ENCODE measurements at places on chromosomes 5 and 9.
A peak's percentile ranks its signal among the peaks of the same experiment; 100 is the strongest.

- DNase-seq = no peak
These were observed 89.4 kb downstream of the CDKN2A start for GRCh38 chr9:21904776-21905175.

DNA sequence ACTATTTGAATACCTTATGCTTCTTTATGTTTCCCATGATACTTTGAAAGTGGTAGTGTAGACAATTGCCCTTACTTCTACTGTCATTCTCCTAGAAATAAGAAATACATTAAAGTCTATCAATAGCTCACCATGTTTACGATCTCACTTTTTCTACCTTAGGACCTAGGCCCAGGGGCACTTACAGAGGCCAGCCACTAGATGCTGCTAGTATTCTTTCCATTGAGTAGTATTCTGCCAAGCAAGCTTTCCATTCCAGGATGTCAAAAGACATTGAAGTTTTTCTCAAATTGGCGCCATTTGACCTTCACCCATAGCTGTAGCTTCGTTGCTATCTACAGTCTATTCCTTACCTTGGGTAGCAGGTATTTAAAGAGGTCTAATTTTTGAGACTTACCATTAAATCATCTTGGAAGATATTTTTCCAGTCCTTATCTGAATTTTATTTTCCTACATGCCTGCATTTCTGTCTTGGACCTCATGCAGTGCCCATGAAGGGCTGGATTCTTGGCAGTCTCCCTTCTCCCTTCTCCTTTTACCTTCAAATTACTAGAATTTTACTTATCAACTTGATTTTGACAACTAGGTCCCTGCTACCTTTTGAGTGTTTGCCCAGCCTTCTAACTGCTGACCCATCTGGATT, 246.0 kb upstream of the NUDT12 start:
- peak; percentile 8 for DNase-seq

- no peak for DNase-seq
These were observed 153.9 kb downstream of the CDH9 start for GRCh38 chr5:26884481-26884880.

- no peak for DNase-seq
These were observed 351.4 kb downstream of the PLK2 start for GRCh38 chr5:58108511-58108910.

DNA sequence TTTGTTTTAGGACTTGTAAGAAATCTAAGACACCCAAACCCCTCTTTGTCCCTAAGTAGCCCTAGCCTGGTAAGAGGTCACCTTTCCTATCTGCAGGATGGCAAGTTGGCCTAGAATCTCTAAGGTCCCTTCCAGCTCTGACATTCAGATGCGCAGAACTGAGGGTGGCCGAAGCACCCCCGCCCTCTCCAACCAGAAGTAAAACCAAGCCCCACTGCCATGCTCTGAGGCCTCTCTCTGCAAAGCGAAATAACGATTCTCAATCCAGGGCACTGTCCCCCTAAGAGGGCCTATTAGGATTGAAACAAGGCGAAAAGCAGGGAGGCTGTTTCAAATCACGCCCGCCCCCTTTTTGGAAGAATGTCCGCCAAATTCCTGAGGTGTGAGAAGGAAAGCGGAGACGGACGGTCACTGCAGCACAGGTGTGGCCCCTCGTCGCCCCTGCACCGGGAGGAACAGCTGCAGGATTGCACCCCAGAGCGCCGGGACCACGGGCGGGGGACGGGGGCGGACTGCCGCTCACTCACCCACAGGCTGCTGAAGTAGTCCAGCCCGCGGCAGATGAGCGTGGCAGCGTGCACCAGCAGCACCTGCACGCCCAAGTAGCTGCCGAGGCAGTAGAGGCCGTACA, 824 bp downstream of the TMEM245 start:
- DNase-seq = no peak

GRCh38 chr9:77987081-77987656, 44.4 kb downstream of the GNAQ start:
- DNase-seq = peak; percentile 59

DNA sequence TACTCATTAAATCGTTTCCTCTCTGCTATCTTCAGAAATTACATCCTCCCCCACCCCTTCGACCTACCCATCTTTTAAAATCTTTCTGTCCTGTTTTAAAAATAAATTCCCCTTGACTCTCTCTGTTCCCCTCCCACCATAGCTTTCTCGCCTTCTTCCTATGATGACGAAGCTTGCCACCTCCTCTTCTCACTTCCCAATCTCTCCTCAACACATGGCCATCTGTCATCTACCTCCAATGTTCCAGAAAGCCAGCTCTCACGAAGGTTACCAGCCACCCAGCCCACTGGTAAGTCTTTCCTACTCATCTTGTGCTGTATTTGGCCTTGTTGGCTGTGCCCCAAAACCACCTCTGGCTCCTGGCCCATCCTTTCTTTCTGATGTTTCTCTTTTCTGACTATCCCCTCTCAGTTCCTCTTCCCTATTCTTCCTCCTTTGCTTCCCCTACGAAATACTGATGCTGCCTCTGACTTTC, 346.3 kb downstream of the ENC1 start:
- peak; percentile 75 for DNase-seq

- no peak for DNase-seq
These were observed 809.4 kb downstream of the PRELID2 start for GRCh38 chr5:145025775-145026174.

- no peak for DNase-seq
These were observed 2.5 kb downstream of the DMRT2 start for GRCh38 chr9:1052365-1053281.

- DNase-seq = no peak
These were observed 13.3 kb downstream of the MATR3 start for GRCh38 chr5:139306628-139307379.

- DNase-seq = peak; percentile 9
These were observed 1306.5 kb upstream of the CDH9 start for GRCh38 chr5:28344836-28345433.

DNA sequence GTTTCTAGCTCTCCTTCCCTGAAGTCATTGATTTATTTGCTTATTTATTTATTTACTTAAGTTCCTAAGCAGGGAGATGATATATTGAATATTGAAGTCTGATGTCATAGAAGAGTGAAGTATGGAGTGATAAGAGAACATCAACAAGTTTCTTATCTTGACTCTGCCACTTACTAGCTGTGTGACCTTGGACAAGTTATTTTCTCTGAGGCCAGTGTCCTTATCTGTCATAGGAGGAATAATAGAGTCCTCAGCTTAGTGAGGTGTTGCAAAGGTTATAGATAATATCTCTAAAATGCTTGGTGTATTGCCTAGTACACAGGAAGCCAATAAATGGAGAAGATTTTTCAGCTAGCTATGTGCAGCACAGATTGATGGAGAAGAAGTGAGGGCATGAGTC, 32.4 kb upstream of the PIP5K1B start:
- DNase-seq = no peak

DNA sequence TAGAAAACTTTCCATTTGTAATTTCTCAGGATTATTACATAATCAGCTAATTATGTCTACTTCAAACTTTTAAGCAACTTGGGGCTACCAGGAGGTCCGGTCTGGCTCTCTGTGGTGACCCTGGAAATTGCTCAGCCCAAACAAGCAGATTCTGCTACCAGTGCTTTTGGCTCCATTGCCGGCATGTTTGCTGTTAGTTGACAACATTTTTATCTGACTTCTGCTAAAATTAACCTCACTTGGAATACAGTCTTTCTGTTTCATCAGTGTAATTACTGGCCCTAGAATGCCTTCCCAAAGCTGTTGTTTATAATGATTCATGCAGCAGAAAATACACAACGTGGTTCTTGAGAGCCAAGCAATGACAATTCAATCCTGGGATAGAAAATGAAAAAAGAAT, 38.5 kb upstream of the FAM81B start:
- no peak for DNase-seq

DNA sequence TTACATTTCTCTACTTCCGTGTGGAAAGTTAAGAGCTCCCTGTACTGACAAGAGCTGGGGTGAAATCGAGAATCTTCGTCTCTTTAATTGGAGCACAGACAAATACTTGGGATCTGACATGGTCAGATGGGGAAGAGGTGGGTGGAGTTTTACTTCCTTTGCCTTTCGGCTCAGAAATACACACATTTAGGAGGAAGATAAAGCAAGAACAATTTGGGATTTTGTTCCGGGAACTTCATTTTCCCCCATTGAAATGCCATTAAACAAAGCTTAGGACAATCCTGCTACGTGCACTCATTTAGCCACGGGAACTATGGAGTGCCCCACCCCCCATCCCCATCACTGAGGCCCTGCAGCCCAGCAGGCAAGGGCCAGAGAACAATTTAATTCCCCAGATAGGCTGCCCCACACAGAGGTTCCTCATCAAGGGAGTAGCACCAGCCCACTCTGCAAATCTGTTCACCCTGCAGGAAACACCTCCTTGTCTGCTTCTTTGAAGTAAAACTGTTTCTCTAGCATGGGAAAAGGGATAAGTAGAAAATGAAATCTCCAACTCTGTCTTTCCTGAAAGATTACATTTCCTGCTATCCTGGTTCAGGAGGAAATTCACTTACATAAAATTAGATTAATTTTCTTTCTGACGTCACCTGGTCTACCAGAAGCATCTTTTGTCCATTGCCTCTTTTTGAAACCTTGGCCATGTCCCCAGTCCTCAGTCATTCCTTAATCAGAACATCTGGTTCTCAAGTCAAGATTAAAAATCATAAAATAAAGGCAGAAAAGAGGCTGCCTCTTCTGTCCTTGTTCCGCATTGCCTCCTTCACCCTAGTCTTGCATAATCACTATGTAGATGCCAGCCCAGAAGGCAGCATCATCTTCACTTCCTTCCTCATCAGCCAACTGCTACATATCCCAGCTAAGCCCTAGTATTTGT, 206.4 kb downstream of the ENC1 start:
- peak; percentile 72 for DNase-seq

DNA sequence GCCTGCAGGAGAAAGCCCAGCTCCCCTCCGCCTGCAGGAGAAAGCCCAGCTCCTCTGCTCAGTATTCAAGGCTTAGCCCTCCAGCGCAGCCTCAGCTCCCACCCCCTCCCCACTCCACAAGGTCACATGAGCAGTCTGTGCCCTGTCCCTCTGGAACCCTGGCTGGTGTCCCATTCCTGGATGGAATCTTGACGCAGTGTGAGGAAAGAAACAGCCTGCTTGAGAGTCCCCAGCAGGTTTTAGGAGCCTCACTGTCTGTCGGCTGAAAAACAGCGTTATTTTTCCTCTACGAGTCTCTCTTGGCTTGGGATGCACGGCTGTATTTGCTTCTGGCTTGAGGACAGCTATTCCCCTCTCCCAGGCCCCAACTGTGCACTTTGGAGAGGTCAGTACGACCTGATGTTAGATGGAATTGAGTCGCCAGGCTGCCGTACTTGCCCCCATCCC, 210.1 kb upstream of the TRIM32 start:
- no peak for DNase-seq

DNA sequence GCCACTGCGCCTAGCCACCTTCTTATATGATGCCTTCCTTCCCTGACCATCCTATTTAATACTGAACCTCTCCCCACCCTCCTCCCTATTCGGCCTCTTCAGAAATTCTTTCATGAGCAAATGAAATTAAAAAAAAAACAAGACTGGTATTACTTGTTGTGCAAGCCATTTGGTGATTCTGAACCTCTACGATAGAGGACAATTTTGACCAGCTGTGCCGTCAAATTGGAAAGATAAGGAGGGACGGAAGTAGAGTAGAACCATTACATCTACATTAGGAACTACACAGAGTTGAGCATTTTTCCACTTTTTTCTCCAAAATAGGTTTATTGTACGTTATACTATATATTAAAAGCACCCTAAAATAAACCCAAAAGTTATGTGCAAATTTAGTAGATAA, 2.9 kb downstream of the DHX29 start:
- no peak for DNase-seq

DNA sequence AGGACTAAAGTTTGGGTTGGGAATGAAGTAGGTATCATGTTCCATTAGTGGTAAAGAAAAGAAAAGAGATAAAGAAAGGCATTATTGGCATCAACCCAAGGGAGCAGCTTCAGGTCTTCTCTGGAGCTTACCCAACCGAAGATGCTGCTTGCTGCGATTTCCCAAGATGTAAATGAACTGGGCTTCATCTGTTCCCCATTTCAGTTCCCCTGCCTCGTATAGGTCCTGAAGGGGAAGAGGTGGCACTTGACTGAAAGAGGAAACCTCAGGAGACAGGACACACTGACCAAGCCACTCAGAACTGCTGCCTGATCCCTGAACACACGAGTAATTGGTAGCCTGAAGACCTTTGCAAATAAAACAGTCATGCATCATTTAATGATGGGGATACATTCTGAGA, 24.6 kb downstream of the ANXA6 start:
- peak; percentile 91 for DNase-seq

DNA sequence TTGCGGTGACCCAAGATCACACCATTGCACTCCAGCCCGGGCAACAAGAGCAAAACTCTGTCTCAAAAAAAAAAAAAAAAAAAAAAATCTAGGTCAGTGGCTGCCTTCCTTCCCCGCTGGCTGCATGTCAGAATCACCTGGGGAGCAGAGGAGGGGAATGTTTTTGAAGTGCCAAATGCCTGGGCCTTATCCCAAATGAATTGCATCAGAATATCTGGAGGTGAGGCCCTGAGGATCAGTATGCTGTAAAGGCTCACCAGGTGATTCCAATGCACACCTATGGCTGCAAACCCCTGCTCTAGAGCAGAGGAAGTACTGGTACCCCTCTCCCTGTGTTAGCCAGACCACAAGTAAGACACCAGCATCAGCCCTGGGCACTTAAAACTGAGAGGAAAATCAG, 44.7 kb upstream of the GABRP start:
- DNase-seq = no peak

DNA sequence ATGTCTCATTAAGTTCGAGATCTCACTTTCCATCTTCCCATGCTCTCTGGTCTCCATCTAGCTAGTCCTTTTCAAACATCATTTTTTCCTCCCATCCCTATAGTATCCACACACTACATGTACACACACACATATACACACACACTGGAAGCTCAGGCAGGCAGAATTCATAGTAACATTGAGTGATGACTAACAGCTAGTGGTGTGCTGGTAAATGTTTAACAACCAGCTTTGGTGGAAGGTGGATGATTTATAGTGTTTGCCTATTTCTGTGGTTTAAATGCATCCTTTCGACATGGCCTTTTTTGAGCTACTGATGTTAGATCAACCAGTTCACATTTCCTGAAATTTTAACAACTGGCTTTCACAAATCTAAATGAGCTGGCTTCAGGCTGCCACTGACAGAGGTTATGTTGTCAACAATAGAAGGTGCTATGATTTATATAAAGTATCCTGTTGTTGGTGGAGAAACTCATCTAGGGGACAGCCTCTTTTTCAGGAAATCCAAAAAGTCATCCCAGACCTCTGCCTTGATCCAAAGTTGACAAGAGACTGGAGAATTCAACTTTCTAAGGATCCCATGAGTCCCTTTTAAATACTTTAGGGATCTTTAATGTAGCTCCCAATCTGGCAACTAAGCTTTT, 117.8 kb downstream of the CCDC192 start:
- DNase-seq = no peak

DNA sequence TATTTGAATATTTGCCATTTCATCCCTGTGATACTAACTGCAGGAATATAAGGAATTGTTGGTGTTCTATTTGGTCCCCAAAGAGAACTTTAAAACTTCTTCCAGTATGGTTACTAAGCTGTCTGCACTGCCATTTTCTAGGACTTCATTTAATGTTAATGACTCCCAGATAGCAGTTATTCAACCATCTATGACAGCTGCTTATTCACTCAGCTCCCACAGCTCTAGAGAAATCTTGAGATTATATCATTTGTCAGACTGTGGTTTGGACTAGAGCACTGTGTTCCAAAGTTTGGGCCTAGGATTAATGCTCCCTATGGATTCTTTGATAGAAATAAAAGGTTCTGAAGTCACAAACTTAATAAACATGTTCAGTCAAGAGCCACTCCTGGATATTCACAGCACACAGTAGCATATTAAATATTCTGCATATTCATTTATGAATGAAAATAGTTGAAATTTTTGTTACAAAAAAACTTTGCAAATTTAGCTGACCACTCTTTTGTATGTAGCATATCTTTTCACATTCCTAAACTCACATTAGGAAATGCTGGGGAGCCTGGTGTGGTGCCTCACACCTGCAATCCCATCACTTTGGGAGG, 173.7 kb downstream of the NFIB start:
- DNase-seq = no peak
